Foreskin keratinocyte (primary cell): ENCODE measurements at places on chromosomes 7 and 10. TPM values are rescaled to one million over a fixed set of nuclear protein-coding genes. Genes with fewer than 3 reads are reported as not detected.

DNA sequence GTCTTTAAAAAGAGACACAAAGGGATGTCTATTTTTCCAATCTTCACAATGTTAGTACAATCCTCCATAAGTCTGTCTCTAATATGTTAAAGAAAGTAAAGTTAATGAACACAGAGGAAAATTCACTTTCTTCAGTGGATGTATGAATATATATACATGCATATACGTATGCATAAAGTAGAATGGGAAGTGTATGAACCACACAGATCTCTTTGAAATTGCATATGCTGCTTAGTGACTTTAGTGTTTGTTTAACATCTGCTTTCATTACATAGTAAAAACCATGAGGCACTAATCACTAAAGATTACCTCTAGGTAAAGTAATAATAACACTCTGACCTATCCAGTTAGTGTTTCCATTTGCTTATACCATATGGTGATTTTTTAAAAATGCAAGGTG lies 451.2 kb downstream of the SEMA3D start:
- no peak for DNase-seq

The NPY4R gene
- total RNA-seq, result 0.14 and 0.17 TPM in 2 replicates

The CFAP58 gene
- total RNA-seq, result 0.17 and 0.74 TPM in 2 replicates

- DNase-seq, result no peak
Measured at GRCh38 chr10:127548022-127548421, 1.1 kb upstream of the NPS start.
